ENCODE measurements at places on chromosomes 16 and 17. TPM values are rescaled to one million over a fixed set of nuclear protein-coding genes. Genes with fewer than 3 reads are reported as not detected.
A peak's percentile ranks its signal among the peaks of the same experiment; 100 is the strongest.

- no peak for DNase-seq
These were observed 39.7 kb upstream of the PVALEF start for GRCh38 chr17:81125573-81126081.

DNA sequence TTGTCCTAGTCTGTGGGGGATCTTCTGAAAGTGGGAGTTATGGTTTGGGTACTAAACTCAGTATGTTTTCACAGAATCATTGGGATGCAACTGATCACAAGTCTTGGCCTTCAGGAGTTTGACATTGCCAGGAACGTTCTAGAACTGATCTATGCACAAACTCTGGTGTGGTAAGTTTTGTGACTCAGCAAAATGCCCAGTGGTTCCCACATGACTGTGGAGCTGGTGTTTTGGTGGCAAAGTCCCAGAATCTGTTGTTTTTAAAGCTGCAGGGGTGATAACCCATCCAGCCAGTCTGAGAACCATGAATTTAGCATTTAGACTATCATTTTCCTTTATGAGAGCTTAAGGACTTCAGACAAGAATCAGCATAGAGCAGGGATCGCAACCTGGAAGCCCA is 40.6 kb downstream of the GDE1 start:
- DNase-seq, result no peak

- DNase-seq, result no peak
These were observed 297.7 kb downstream of the SEC14L1 start for GRCh38 chr17:77438241-77439188.

The ALOX12B gene
- polyA plus RNA-seq, result not detected

DNA sequence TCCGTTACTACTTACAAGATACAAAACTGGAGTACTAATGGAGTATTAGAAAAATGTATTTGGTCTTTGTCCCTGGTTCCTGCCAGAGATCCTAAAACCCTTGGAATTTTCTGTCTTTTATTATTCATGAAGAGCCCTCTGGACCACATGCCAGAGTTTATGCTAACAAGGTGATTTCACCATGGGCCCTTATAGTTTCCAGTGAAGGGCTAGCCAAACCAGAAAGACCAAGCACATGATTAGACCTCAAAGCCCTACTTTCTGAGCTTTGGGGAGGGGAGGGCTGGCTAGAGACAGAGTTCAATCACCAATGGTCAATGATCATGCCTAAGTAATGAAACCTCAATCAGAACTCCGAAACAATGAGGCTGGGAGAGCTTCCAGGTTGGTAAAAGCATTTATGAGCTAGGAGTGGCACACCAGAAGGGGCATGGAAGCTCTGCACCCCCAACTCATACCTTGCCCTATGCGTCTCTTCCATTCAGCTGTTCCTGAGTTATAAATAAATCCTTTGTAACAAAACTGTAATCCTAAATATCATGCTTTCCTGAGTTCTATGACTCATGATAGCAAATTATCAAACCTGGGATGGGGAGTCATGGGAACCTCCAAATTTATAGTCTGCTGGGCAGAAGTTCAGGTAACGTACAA is 10.4 kb downstream of the DCUN1D3 start:
- DNase-seq, result no peak

The TK1 gene
- polyA plus RNA-seq, result 17.8 TPM

DNA sequence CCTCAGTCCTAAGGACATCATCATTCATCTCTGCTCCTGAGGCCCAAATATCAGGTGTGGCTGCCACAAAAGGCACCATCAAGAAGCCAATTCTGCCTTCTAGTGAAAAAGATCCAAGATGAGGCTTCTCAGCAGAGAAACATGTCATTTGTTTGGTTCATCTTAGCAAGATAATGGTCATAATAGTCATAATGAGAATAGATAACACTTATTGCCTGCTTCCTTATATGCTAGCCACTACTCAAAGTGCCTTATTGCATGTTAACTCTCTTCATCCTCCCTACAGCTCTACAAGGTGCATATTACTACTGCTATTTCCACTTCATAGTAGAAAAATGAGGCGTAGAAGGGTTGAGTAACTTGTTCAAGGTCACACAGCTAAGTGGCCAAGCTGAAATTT is 45.0 kb upstream of the MRPS23 start:
- DNase-seq, result no peak

The ACAP1 gene
- polyA plus RNA-seq, result 11.3 TPM

- DNase-seq, result no peak
These were observed 6.9 kb upstream of the CHMP6 start for GRCh38 chr17:80984749-80985148.

GRCh38 chr17:76492989-76493501 is 8.2 kb downstream of the RHBDF2 start:
- no peak for DNase-seq

DNA sequence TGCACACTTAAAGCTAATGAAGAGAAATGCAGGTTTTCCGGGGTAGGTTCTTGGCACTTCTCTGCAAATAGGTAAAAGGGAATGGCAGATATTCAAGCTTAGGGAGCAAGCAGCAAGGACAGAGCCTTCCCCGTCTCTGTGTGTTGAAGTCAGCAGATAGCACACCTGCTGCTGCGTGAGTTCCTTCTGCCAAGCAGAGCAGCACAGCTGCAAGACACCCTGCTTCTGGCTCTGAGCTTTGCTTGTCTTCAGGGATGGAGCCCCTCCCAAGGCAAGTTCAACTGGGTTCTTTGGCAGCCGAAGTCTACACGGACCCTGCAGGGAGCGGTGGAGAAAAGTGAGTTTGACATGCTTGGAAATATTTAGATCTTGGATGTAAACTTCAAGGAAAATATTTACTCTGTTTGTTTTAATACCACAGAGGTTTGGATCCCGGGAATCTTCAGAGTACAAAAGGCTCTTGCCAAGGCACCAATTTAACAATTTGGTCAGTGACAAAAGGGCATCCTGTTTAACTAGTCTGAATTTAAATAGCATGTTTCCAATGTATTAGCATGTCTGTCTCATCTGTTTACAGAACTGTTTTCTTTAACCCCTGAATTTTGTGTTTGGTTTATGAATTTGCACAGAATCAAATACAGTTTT is 113.4 kb upstream of the KCNJ16 start:
- DNase-seq, result peak; percentile 81

GRCh38 chr17:52653014-52653413 is 494.5 kb upstream of the CA10 start:
- no peak for DNase-seq

The CDC27 gene
- 49.6 TPM for polyA plus RNA-seq

- no peak for DNase-seq
These were observed 36.3 kb downstream of the TSC2 start for GRCh38 chr16:2083876-2084780.

- DNase-seq, result no peak
These were observed 84.7 kb downstream of the VAT1L start for GRCh38 chr16:77873066-77873465.

DNA sequence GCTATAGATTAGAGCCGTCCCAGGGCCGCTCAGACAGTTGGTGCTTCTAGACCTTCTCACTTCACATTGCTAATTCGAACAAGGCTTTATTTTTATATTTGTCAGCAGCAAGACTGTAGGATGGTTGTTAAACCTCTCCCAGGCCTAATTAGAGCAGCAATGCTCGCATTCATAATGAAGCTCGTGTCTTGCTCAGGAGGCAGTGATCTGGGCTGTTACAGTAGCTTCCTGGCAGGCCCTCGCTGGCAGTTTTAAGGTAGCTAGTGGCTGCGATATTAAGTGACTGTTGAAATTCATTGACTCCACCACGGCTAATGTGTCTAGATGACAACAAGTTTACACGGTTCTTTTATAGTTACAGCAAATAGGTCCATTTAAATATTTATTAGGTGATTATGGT is 23.2 kb upstream of the ANKFN1 start:
- no peak for DNase-seq

The IGSF6 gene
- polyA plus RNA-seq, result 3.1 TPM

The CHAD gene
- 4.0 TPM for polyA plus RNA-seq

- DNase-seq, result no peak
These were observed 44.8 kb upstream of the GNG13 start for GRCh38 chr16:845351-845745.

- DNase-seq, result no peak
These were observed 942.1 kb downstream of the KCNJ2 start for GRCh38 chr17:71111460-71111859.

DNA sequence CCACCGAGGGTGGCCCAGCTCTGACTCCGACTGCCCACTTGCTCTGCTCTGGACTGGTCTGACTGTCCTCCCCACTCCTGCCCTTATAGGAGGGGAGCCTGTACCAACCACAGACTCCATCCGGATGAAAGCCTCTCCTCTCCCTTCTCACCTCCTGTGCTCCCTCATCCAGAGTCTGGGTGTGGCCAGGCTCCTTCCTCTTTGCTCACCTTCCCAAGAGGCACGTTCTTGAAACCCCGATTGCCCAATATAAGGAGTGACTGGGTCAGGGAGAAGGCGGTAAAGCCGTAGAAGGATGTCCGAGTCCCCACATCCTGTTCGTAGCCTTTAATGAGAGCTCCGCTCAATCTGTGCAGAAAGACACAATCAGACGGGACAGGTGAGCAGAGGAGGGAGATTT is 17.1 kb downstream of the ST6GALNAC1 start:
- no peak for DNase-seq

DNA sequence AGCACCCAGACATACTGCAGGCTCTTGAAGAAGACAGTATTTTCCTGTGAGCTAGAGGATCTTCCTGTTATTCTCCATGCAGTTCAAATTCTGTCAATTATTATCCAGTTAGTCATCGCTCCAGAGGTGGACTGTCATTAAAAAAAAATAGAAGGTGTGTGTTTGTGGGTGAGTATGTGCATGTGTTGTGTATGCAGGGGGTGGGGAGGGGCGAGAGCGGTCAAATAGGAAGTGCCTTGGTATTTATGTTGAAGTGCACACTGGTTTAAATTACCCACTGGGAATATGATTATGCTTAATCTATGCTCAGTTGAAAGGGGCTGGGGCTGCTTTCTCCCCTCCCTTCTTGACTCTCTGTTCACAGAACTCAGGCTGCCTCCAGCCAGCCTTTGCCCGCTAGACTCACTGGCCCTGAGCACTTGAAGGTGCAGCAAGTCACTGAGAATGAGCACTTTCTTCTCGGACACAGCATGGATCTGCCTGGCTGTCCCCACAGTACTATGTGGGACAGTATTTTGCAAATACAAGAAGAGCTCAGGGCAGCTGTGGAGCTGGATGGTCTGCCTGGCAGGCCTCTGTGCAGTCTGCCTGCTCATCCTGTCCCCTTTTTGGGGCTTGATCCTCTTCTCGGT is at the start of gene HSD17B2:
Gene HSD17B2, plus strand, starts transcription at position 273 of the 632 bp plus-strand sequence. Its CDS starts 172 bp downstream, at position 445.
- no peak for DNase-seq

- DNase-seq, result no peak
These were observed 17.7 kb upstream of the C16orf95 start for GRCh38 chr16:87334651-87335624.

The BCAS3 gene
- polyA plus RNA-seq, result 10.1 TPM

- DNase-seq, result no peak
These were observed 347.6 kb downstream of the WWOX start for GRCh38 chr16:78446992-78447563.

The HOXB3 gene
- polyA plus RNA-seq, result 9.2 TPM

The TUBB3 gene
- 6.1 TPM for polyA plus RNA-seq

GRCh38 chr17:4899341-4900230 is at the start of gene C17orf107:
C17orf107 (plus strand) TSS chr17:4899536; CDS start chr17:4899763, 227 bp downstream.
- peak; percentile 47 for DNase-seq

The ACSM2A gene
- polyA plus RNA-seq, result 0.35 TPM

GRCh38 chr17:16123531-16123930 is 91.8 kb downstream of the NCOR1 start:
- DNase-seq, result no peak

The KRTAP4-4 gene
- polyA plus RNA-seq, result not detected

The MPP3 gene
- polyA plus RNA-seq, result 4.4 TPM

GRCh38 chr16:55655381-55655896 is 349 bp upstream of the SLC6A2 start:
- DNase-seq, result no peak

DNA sequence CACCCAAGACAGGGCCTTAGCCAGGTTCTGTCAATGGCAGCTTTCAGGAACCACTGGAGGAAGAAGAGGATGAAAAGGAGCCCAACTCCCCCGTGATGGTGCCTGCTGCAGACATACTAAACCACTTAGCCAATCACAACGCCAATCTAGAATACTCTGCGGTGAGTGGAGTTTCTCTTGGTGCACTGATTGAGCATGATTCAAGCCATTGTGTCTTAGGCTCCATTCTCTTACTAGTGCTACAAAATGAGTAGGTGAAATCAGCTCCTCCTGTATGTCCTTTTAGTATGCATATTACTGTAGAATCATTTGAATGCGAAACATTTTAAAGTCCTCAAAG is 1.4 kb downstream of the SETD6 start:
- DNase-seq, result no peak

DNA sequence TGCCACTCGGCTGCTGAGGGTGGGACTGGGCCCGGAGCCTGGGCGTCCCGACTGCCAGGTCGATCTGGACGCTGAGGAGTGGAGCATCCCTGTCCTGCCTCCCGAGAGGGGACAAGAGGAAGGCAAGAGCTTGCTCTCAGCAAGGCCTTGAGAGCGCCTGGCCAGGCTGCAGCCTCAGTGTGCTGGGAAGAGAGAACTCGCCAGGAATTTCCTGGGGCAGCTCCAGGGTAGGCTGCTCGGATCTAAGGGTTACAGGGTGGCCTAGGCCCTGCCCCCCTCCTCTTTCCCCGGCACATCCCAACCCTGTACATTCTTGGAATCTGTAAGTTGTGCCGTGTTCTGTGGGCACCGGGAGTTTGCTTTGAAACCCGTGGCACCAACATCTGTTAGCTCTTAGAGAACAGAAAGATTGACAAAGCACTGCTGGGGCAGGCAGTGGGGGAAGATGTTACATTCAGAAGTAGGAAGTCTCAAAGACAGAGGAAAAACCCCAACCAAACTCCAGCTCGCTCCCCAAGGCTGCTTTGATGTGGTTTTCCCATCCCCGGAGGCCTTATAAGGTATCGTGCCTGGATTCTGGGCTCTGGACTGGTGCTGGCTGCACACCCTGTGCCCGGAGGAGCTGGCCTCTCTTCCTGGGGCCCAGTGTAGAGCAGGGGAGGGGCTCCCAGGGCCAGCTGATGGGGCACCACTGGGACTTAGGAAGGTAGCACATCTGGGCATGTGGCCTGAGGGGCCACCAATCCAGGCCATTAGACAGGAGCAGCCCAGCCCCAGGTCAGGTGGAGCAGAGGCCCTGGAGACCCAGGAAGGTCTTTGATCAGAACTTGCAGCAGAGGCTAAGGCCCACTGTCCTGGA is 55.2 kb downstream of the NKD1 start:
- no peak for DNase-seq

- DNase-seq, result no peak
These were observed 8.9 kb downstream of the CALB2 start for GRCh38 chr16:71367241-71367976.

DNA sequence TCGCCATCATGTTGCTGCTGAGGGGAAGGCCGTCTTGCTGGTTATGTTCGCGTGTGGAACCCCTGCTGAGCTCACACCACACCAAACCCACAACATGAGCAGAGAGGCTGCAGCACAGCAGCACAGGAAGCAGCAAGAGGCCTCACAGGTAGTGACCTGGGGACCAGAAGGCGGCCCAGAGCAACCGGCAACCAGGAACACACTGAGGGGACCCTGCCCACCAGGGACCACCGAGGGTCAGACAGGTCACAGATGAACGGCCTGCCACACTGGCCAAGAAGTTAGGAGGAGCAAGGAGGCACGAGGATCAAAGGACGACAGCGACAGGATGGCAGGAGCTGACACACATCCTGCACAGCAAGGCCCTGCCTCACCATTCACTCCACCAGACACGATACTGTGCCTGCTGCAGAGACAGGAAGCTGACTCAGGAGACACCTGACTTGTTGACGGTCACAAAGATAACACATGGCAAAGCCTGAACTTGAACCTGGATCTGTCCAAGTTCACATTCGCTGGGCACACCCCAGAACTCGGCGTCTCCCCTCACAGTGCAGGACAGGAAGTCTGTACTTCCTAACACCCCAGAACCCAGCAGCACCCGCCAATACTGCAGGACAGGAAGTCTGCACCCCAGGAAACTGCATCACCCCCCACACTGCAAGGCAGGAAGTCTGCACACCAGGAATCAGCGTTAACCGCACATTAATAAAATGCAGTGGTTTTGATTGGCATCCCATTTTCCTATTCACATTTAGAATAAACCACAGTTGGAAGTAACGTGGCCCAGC is 98.5 kb downstream of the ZNF778 start:
- no peak for DNase-seq

All from forelimb muscle (tissue), 1 donor.